ENCODE measurements at places on chromosomes 5 and 9. TPM values are rescaled to one million over a fixed set of nuclear protein-coding genes. Genes with fewer than 3 reads are reported as not detected.

Gene FBN2
- 0.86 TPM for total RNA-seq

Gene RPS23
- total RNA-seq = 1,149 TPM

Gene MGAT4B
- 140 TPM for total RNA-seq

Gene PCDHGA5
- 4.6 TPM for total RNA-seq

Gene IFNB1
- not detected for total RNA-seq

Gene EIF4E1B
- total RNA-seq = not detected

Gene INSL6
- not detected for total RNA-seq

Gene HEXB
- 13.5 TPM for total RNA-seq

Gene ALDH1A1
- total RNA-seq = not detected

Gene NMUR2
- total RNA-seq = not detected

Gene CCL27
- 1.7 TPM for total RNA-seq

Gene MPDZ
- 38.7 TPM for total RNA-seq

Gene ERP44
- 19.3 TPM for total RNA-seq

Gene CKMT2
- total RNA-seq = 0.81 TPM

Gene PLAC8L1
- 2.2 TPM for total RNA-seq

Gene NPM1
- total RNA-seq = 600 TPM

Gene PCDHB8
- 19.8 TPM for total RNA-seq

Gene ANKRD33B
- total RNA-seq = 14.5 TPM

Gene UNC13B
- 90.7 TPM for total RNA-seq

Gene PPP3R2
- not detected for total RNA-seq

DNA sequence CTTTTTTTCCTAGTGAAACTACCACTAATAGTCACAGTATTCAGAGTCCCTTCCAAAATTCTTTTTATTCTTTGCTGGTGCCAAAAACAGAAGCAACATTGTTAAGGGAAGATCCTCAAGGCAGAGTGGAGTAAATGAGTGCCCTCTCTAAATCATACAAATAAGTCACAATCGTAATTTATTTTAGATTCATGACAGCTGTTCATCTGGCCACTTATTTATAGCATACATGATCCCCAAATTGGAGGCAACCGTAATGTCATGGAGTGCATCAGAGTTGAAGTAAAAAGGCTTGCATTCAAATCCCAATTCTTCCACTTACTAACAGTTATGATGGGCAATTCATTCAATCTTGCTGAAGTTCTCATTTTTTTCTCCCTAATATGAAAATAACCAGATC lies 33.4 kb downstream of the POLK start:
- no peak for DNase-seq
- no peak overlapping the region for H3K27ac ChIP-seq
- H3K4me1 ChIP-seq = no peaks in the 10 kb centered on the region
- no peak overlapping the region for H3K4me3 ChIP-seq

GRCh38 chr9:124720429-124721108 lies 50.5 kb downstream of the NR6A1 start:
- H3K4me1 ChIP-seq = peaks cover 6% of the 10 kb centered on the region
- no peak for DNase-seq
- H3K27me3 ChIP-seq = no peaks in the 10 kb centered on the region
- no peak overlapping the region for H3K4me3 ChIP-seq
- H3K36me3 ChIP-seq = no peaks in the 10 kb centered on the region
- no peak overlapping the region for H3K27ac ChIP-seq

DNA sequence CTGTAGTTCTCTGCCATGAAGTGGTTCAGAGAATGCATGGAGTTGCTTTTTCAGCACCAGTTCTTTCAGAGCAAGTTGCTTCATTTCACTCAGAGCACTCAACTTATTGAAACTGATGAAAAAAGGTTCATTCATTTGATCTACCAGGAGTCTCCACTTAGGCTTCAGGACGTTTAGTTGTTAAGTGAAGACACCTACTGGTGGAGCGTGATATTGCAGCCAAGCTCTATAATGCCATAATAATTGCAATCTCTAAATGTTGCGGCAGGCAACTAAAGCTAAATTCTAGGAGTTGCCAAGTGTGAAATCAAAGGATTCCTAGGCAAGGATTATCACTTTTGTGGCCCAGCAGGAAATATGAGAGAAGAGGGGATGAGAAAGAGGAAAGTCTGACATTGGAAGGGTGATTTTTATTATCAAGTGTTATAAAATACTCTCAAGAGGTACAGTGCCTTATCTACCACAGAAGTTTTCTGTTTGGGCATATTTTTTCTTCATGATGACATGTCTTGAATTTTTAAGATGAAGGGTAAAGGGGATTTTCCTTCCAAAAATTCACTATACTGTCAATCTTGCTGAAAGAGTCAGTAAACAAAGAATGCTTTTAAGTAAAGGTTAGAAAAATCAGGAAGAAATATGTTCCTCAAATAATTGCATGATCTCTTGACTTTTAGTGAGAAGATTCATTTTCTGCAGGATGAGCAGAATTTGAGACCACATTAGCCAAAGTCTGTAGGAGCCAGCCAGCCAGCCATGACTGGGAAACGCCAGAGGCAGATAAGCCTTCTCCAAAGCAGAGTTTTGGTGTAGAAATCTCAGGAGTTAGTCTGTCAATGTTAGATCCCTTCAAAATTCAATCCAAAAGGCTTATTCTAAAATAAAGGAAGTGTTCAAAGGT lies 83.4 kb downstream of the SH3PXD2B start:
- H3K4me3 ChIP-seq = no peak overlapping the region
- H3K4me1 ChIP-seq = no peaks in the 10 kb centered on the region
- peak; percentile 45 for DNase-seq
- H3K27ac ChIP-seq = no peak overlapping the region

- H3K36me3 ChIP-seq = peaks cover 23% of the 10 kb centered on the region
- DNase-seq = no peak
- H3K4me3 ChIP-seq = no peak overlapping the region
- peaks cover 17% of the 10 kb centered on the region for H3K4me1 ChIP-seq
Observed at GRCh38 chr9:104836235-104836634, 72.3 kb downstream of the NIPSNAP3B start.

- peaks cover 4% of the 10 kb centered on the region for H3K36me3 ChIP-seq
- peaks cover 7% of the 10 kb centered on the region for H3K4me1 ChIP-seq
- no peaks in the 10 kb centered on the region for H3K27me3 ChIP-seq
Observed at GRCh38 chr5:96157077-96157780, 195.6 kb upstream of the ELL2 start.

DNA sequence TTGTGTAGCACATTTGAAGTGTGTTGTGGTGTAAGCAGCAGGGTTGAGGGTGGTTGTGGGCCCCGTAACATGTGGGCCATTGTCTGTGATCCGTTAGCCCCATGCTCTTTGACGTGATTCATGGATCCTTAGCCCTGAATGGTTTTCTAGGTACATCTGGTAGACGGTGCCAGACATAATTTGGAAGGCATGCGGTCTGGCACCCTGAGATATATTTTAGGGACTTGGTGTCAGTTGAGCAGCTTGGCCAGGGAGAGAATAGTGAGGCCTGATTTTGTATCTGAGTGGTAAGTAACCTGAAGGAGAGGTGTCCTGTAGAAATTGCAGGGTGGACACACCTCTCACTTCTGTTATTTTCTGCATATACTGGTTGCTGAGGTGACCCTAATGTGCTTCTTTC lies 10.9 kb downstream of the SH3GL2 start:
- no peaks in the 10 kb centered on the region for H3K36me3 ChIP-seq
- H3K27ac ChIP-seq = peak overlapping the region; percentile 20
- H3K4me3 ChIP-seq = no peak overlapping the region
- DNase-seq = no peak

GRCh38 chr5:150487199-150488061 lies 20.5 kb upstream of the NDST1 start:
- DNase-seq = no peak
- peak overlapping the region; percentile 70 for H3K27ac ChIP-seq
- peaks cover 60% of the 10 kb centered on the region for H3K4me1 ChIP-seq
- H3K27me3 ChIP-seq = peaks cover 20% of the 10 kb centered on the region
- H3K4me3 ChIP-seq = peak overlapping the region; percentile 87

- no peaks in the 10 kb centered on the region for H3K27me3 ChIP-seq
- DNase-seq = no peak
- no peak overlapping the region for H3K27ac ChIP-seq
- H3K36me3 ChIP-seq = peaks cover 9% of the 10 kb centered on the region
Observed at GRCh38 chr5:76555717-76556116, 67.5 kb downstream of the F2RL2 start.

- no peak overlapping the region for H3K27ac ChIP-seq
- H3K27me3 ChIP-seq = peaks cover 14% of the 10 kb centered on the region
- no peak for DNase-seq
- H3K4me3 ChIP-seq = no peak overlapping the region
Observed at GRCh38 chr9:129423216-129423615, 197.7 kb downstream of the C9orf50 start.

DNA sequence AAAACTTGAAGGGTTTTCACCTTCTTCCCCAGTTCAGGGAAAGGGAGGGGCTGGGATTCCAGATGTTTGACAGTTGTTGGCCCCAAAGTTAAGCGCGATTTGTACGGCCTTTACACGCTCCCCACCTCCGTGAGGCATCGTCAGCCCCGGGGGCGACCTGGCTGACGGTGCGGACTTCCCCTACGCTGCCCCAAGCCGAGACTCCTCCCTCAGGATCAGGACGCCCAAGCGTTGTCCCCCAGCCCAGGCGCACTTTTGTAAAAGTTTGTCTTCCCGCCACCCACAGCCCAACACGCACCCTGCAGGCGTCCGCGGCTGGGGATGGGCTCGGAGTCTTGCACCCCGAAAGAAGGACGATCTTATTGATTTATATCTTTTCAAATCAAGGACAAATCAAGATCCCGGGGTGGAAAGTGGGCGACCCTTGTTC lies 713 bp downstream of the MOB3B start:
- peaks cover 3% of the 10 kb centered on the region for H3K27me3 ChIP-seq
- no peak for DNase-seq
- H3K27ac ChIP-seq = no peak overlapping the region
- H3K4me1 ChIP-seq = peaks cover 14% of the 10 kb centered on the region

DNA sequence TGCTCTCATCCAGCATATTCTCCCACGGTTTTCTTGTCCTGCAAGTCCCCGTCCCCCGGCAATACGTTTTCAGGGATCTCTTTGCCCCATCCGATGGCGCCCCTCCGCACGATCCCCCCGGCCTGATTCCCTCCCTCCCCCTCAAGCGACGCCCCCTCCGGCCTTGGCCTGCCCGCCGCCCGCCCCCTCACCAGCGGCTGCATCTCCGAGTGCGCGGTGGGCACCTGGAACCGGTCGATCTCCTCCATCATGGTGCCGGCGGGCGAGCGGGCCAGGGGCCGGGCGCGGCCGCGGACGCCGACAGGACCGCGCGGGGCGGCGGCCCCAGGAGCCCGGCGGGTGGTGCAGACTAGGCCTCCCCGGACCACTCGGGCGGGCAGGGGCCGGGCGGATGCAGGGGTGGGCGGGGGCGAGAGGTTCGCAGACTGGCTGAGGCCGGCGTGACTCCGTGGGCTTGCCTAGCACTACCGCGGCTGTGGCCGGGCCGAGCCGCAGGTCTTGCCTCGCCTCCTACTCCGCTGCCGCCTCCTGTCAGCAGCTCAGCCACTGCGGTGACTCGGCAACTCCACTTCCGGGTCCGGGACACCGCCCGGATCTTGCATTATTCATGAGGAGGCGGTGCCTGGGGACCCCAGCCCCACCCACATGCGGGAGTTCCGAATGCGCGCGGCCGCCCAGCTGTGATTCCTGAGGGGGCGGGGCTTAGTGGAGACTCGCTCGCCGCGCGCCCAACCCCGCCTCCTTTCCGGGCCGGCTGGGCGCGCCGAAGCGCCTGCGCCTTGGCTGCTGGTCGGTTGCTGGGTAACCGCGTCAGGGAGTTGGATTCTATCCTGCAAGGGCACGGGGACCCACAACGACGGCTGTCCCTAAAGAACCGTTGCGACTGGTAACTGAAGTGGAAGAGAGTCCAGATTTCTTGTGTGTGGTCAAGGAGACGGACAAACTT lies at the start of the genes DNAI1 and FAM219A:
Gene DNAI1, plus strand, starts transcription at position 793 of the 946 bp plus-strand sequence. CDS start 201 bp downstream, outside the sequence.
Gene FAM219A, minus strand, starts transcription at position 558 of the 946 bp plus-strand sequence. Its CDS starts 307 bp downstream, at position 251.
- peaks cover 40% of the 10 kb centered on the region for H3K4me1 ChIP-seq
- peak within 1 kb of the TSS; percentile 99 for H3K27ac ChIP-seq

DNA sequence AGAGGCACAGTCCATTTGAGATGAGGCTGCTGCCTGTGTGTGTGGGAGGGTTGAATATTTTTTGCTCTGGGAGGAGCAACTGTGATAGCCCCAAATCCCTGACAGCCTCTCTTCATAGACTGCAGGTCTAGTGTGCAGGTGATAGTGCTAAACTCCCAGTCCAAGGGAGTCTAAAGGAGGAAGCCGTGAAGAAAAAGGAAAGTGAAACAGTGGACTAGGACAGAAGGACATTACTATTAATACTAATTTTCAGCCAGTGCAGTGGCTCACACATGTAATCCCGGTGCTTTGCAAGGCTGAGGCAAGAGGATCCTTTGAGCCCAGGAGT lies 295.0 kb downstream of the PDE4D start:
- no peaks in the 10 kb centered on the region for H3K27me3 ChIP-seq
- no peaks in the 10 kb centered on the region for H3K4me1 ChIP-seq
- no peak overlapping the region for H3K27ac ChIP-seq
- DNase-seq = no peak
- H3K4me3 ChIP-seq = no peak overlapping the region

DNA sequence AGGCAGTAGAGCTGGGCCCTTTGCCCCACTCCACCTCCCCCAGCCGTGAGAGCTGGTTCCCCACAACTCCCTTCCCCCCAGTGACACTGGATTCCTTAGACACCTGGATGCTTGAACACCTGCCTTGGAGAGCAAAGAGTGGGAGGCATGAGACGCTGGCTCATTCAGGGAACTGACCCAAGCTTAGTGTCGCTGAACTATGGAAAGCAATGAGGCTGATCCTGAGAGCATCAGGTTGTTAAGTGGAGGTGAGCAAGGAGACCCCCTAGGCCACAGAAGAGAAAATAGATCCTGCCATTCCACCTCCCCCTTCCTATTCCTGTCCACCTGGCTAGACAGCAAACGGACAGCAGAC lies 2.0 kb downstream of the CCL19 start:
- no peaks in the 10 kb centered on the region for H3K4me1 ChIP-seq
- H3K27me3 ChIP-seq = no peaks in the 10 kb centered on the region
- no peak overlapping the region for H3K27ac ChIP-seq
- peaks cover 5% of the 10 kb centered on the region for H3K36me3 ChIP-seq

- H3K4me3 ChIP-seq = no peak overlapping the region
- H3K36me3 ChIP-seq = no peaks in the 10 kb centered on the region
- H3K27me3 ChIP-seq = no peaks in the 10 kb centered on the region
- H3K4me1 ChIP-seq = peaks cover 5% of the 10 kb centered on the region
- DNase-seq = no peak
Observed at GRCh38 chr9:109751253-109751652, 28.7 kb upstream of the PALM2AKAP2 start.

GRCh38 chr5:137665678-137666460 lies 70.0 kb downstream of the KLHL3 start:
- no peaks in the 10 kb centered on the region for H3K4me1 ChIP-seq
- no peak overlapping the region for H3K4me3 ChIP-seq
- H3K27me3 ChIP-seq = no peaks in the 10 kb centered on the region
- H3K27ac ChIP-seq = no peak overlapping the region
- no peak for DNase-seq

GRCh38 chr5:81750308-81751008 lies 439 bp downstream of the SSBP2 start:
- no peak for DNase-seq
- H3K27me3 ChIP-seq = peaks cover 5% of the 10 kb centered on the region
- H3K4me1 ChIP-seq = peaks cover 30% of the 10 kb centered on the region
- H3K4me3 ChIP-seq = peak overlapping the region; percentile 82
- peak overlapping the region; percentile 72 for H3K27ac ChIP-seq

GRCh38 chr5:32387211-32387610 lies 57.3 kb downstream of the ZFR start:
- peaks cover 2% of the 10 kb centered on the region for H3K27me3 ChIP-seq
- no peak overlapping the region for H3K27ac ChIP-seq
- no peaks in the 10 kb centered on the region for H3K36me3 ChIP-seq

GRCh38 chr5:147567917-147568598 lies 58.2 kb upstream of the DPYSL3 start:
- no peaks in the 10 kb centered on the region for H3K36me3 ChIP-seq
- H3K27me3 ChIP-seq = no peaks in the 10 kb centered on the region
- no peaks in the 10 kb centered on the region for H3K4me1 ChIP-seq
- no peak for DNase-seq
- H3K4me3 ChIP-seq = no peak overlapping the region

- H3K36me3 ChIP-seq = peaks cover 8% of the 10 kb centered on the region
- peak; percentile 16 for DNase-seq
- H3K27ac ChIP-seq = no peak overlapping the region
- H3K4me3 ChIP-seq = no peak overlapping the region
- H3K27me3 ChIP-seq = peaks cover 12% of the 10 kb centered on the region
Observed at GRCh38 chr9:126507318-126508109, 106.2 kb upstream of the LMX1B start.
